ENCODE measurements at places on chromosomes 3 and 15.

DNA sequence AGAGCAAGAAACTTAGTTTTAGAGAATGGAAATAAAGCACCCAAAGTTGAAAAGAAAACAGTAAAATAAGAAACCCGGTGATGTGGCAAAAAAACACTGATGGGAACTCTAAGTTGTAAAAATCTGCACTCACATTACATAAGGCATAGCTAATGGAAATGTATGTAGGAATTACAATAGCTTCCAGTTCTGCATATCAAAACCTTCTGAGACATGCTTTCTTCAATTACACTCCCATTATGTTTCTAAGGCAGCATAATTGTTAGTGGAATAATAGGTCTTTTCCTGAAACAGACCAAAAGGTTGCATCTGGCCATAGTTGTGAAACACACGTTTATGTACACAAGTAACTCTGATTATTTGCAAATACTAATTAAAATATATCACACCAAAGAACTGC lies 41.4 kb downstream of the SLC30A4 start:
- no peak for DNase-seq

GRCh38 chr15:41895491-41895890 lies 1.6 kb upstream of the SPTBN5 start:
- DNase-seq, result no peak

- no peak for DNase-seq
Measured at GRCh38 chr3:152642658-152643057, 192.3 kb upstream of the P2RY1 start.

DNA sequence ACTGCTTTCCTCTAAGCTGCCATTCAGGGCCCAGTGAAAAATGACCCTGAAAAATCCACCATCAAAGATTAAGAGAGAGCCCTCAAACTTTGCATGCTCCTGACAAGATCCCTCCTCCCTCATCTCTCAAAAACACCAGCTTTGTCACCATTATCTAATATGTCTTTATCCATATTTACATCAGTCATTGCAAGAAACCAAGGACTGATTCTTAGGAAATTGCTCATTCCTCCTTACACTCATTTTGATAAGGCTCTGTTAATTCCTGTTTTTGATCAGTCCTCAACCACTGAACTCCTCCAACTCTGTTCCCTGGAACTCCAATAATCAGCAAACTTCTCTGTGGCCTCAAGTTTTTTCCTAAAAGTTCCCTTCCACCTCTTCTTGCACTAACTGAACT lies 51.8 kb downstream of the CD200 start:
- DNase-seq, result no peak

- DNase-seq, result no peak
Measured at GRCh38 chr3:130757611-130758150, 11.1 kb upstream of the PIK3R4 start.

- DNase-seq, result peak; percentile 34
Measured at GRCh38 chr3:187212705-187213104, 15.4 kb downstream of the RTP1 start.

GRCh38 chr3:102415553-102415952 lies 19.3 kb upstream of the ZPLD1 start:
- DNase-seq, result no peak

DNA sequence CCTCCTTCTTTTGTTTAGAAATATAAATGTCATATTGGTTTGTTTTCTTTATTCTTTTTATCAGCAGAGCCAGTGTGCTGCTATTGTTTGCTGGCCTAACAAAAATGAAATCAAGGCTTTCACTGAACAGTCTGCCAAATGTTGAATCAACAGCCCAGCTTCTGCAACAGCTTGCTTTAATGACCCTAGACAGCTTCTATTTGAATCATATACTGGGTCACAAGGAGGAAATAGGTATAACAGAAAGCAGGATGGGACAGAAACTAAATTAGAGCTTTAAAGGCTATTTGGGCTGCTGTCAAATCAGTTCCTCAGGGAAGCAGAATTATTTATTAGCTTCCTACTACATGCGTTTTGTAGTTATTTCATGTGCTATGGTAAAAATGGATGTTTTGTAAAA lies 12.1 kb upstream of the DNAJC13 start:
- DNase-seq, result peak; percentile 24

DNA sequence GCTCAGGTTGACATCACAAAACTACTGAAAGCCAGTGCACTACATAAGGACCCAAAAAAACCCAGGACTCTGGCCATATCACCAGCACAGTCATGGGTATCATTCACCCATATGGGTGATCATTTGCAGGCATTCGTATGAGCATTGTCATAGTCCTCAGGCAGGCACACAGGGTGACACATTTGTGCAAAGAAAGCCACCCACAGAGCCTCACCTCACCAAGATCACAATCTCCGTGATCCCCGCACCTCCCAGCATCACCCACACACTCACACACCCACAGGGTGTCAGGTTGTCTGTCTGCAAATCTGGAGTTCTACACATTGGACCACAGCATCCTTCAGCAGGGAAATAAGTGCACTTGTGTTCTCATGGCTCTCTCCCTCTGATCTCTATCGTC lies 166.0 kb upstream of the LPP start:
- no peak for DNase-seq

- DNase-seq, result no peak
Measured at GRCh38 chr3:153639631-153640030, 477.6 kb downstream of the RAP2B start.

GRCh38 chr3:45688194-45688881 lies 858 bp upstream of the SACM1L start:
- DNase-seq, result no peak

DNA sequence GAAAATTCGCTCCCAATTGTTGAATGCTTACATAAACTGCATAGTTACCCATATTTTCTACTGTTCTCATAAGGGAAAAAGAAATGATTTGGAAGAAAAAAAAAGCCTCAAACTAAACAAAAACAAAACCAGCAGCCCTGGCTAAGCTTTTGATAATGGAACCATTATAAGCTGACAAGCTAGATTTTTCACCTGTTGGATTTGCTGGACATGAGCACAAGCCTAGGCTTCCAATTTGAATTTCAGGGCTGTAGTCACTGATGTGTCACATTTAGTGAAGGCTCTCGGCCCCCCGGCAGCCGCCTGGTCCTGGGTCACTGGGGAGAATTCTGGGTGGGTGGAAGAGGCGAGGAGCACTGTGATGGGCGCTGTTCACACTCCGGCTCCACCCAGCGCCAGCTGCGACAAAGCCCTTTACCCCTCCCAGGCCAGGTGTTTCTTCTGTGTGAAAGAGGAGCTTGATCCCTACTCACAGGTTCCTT lies 4.6 kb downstream of the FBXL22 start:
- no peak for DNase-seq

- DNase-seq, result no peak
Measured at GRCh38 chr3:193313061-193313958, 65.2 kb downstream of the ATP13A5 start.

DNA sequence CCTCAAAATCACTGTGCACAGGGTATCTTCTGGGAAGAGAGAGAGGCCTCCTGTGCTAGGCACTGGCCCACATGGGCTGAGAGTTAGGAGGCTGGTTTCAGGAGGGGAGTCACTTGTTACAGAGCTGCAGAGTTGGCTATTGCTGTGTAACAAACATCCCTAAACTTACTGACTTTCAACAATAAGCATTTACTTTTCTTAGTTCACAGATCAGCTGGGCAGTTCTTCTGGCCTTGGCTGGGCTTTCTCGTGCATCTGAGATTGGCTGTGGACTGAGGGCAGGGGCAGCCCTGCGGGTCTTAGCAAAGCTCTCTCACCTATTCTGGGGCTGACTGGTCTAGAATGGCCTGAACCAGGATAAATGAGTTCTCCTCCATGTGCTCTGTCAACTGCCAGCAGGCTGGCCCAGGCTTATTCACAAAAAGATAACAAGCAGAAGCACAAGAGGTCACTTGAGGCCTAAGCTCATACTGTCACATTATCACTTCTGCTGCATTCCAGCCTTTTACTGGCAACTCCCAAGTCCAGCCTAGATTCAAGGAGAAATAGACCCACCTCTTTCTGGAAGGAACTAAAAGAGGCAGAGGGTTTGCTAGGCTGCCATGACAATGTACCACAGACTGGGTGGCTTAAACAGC lies 17.2 kb upstream of the RBSN start:
- DNase-seq, result no peak

DNA sequence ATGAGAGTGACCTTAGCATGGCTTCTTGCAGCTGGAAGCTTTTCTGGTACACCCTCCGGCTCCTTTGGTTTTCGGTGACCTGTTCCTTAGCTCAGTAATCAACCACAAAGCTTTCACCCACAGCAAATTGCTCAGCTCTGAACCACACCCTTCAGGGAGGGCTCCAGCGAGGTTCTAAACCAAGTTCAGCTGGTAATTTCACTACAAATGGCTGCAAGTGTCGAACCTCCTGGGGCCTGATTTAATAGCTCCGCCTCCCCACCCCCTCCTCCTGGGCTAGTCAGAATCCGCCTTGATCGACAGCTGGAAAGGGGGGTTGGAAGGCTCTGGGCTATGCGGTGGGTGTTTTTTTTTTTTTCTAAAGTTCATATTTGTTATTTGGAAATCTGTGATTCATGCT lies 150.9 kb upstream of the MCTP2 start:
- peak; percentile 84 for DNase-seq

- peak; percentile 10 for DNase-seq
Measured at GRCh38 chr15:39934397-39935071, 619 bp downstream of the EIF2AK4 start.

GRCh38 chr15:92906563-92907081 lies 6.5 kb downstream of the CHD2 start:
- no peak for DNase-seq

DNA sequence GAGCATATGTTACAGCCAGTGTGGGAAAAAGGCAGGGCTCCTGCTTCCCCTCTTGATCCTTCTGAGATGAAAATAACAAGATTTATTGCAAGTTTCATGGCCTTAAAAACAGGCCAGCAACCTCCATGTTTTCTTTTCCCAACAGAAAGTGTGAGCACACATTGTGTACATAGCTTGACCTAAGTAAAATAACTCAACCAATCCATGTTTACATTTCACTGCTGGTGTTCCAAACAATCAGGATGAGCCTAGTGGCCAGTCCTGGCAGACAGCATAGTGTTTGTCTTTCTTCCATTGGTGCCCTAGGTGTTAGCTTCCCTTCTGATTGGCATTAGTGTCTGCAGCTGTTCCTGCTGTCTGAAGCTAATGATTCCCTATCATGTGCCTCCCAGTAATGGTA lies 847.7 kb downstream of the EPHA3 start:
- no peak for DNase-seq

DNA sequence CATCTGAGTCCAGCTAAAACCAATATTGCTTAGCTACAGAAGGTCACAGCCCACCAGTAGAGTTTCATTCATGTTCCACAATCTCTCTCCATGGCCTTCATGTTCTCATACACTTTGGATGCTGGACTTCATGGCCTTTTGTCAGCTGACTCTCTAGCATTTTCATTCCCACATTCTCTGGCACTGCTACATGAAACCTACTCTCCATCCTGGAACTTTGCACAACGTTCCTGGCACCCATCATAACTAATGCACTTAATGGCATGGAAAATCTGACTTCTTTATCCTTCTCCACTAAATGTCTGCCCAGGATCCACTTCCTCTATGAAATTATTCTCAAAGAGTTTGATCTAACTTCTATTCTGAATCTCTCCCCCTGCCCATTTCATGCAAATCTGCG lies 56.9 kb downstream of the SLC9A9 start:
- DNase-seq, result no peak

GRCh38 chr3:30720586-30721313 lies 114.3 kb downstream of the TGFBR2 start:
- peak; percentile 14 for DNase-seq

GRCh38 chr3:156760333-156760732 lies 65.8 kb upstream of the LEKR1 start:
- DNase-seq, result no peak

DNA sequence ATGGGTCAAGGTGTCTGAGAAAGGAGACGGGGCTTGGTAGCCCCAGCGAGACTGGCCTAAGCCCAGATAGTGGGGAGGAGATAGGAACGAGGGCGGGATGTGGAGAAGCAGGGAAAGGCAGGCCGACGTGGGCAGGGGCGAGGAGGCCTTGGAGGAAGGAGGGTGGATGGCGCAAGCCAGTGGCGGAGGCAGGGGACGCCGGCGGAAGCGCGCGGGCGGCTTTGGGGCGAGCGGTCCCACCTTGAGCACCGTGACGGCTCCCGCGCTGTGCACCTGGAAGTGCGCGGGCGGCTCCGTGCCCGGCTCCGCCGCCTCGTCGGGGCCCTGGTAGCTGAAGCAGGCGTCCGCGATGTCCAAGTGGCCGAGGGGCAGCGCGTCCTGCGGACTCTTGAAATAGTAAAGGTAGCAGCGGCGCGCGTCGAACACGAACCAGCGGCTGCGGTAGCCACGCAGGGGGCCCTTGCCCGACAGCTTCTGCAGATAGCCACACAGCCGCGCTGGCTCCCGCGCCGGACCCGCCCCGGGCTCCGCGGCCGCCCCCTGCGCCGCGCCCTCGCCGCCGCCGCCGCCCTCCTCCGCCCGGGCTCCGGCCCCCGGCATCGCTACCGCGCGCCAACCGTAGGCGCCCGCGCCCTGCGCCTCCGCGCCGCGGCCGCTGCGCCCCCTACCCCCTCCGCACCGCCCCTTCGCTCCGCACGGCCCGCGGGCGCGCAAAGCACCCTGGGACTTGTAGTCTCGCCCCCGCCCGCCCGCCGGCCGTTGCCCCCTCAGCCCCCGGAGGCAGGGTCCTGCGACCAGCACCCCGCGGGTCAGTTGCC lies at the start of gene TBC1D2B:
TSS of gene TBC1D2B (minus strand) at position 659 of the 818 bp plus-strand sequence. CDS start at position 600, 59 bp downstream.
- peak; percentile 81 for DNase-seq

GRCh38 chr3:178761024-178761423 lies 224.8 kb downstream of the KCNMB2 start:
- no peak for DNase-seq

GRCh38 chr3:53806182-53807116 lies 39.8 kb downstream of the CHDH start:
- peak; percentile 88 for DNase-seq

DNA sequence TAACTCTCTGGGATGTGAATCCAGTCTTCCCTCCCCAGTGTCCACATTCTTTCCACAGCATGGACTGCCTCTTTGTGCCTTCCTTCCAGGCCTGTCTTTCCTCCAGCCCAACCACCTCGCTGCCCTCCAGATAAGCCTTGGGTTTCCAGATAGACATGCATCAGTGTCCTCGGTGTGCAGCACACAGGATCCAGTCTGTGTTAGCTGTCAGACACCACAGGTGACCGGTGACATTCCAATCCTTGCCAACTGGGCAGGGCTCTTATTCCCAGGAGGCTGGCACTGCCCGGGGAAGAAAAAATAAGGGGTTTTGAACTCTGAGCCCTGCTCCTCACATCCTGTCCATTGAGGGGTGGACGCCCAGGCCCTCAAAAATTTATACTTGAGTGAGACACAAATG lies 6.0 kb upstream of the SLC6A1 start:
- no peak for DNase-seq

- DNase-seq, result no peak
Measured at GRCh38 chr3:76370749-76371520, 585.6 kb upstream of the ZNF717 start.

Measured in AG20443 (cell line).